NCI-H2029 treated with DMSO at 0.1 percent for 48 hours (cell line): ENCODE measurements at places on chromosomes 4 and X.

- DNase-seq, result no peak
Observed at GRCh38 chr4:38615847-38616246, 48.2 kb upstream of the KLF3 start.

GRCh38 chrX:65610481-65610880, 57.0 kb upstream of the MSN start:
- no peak for DNase-seq

GRCh38 chrX:46258356-46258755, 286.9 kb downstream of the ZNF674 start:
- no peak for DNase-seq

GRCh38 chr4:11748164-11748872, 319.6 kb upstream of the HS3ST1 start:
- DNase-seq, result no peak

DNA sequence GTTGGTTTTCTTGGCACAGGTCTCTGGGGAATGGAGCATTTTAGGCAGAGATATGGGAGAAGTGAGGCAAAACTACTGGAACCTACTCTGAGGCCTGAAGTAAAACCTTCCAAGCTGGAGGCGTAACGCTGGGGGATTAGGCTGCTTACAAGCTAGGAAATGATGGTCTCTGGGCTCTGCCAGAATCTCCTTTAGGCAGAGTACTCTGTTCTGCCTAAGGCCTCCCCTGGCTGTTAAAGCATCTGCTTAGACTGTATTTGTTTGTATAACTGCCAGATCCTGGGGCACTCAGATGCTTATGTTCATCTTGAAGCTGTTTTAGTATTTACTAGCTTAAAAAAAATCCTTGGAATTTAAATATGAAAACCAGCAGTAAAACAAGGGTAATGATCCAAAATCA, 822.2 kb downstream of the RPA4 start:
- no peak for DNase-seq

GRCh38 chrX:103830848-103831247, 1.2 kb downstream of the RAB9B start:
- DNase-seq, result no peak

- no peak for DNase-seq
Observed at GRCh38 chr4:82721819-82722423, 76.7 kb downstream of the SCD5 start.

DNA sequence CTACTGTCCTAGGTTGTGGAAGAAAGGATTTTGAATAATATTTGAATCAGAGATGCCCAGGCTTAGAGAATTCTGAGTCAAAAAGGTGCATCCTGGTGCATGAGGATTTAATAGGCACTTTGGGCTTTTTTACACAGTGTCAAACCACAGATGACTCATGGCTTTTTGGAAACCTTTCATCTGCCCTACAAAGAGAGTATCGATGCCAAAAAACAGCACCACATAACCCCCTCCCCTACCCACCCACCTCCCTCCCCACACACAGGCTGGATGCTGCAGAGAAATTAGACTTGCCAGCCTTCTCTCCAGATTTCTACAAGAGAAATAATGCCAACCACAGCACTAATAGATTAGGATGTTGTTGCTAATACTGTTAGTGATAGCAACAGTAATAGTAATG, 779.3 kb downstream of the NLGN4X start:
- DNase-seq, result no peak

DNA sequence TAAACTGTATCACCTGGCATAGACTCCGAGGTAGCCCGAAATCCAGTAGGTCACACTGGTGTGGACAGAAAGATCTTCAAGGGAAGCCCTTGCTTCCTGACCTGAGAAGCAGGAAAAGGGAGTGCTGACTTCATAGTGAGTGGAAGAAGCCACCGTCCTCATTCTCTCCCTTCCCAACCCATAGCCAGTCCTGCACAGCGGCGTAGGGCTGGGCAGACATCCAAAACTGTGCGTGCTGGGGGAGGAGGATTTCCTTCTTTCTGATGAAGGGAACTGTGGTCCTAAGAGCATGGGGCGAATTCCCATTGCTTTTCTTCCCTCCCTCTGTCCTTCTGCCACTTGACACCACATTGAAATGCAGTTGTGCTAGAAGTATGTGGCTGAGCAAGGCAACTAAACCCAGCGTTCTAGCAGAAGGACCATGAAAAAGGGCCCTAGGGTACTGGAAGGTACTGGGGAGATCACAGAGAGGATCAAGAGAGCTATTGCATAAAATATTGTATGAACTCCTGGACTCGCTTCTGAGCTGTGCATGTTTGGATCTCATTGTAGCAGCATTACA, 66.9 kb downstream of the STOX2 start:
- DNase-seq, result no peak

- DNase-seq, result no peak
Observed at GRCh38 chrX:10049236-10049635, 82.1 kb downstream of the CLDN34 start.

DNA sequence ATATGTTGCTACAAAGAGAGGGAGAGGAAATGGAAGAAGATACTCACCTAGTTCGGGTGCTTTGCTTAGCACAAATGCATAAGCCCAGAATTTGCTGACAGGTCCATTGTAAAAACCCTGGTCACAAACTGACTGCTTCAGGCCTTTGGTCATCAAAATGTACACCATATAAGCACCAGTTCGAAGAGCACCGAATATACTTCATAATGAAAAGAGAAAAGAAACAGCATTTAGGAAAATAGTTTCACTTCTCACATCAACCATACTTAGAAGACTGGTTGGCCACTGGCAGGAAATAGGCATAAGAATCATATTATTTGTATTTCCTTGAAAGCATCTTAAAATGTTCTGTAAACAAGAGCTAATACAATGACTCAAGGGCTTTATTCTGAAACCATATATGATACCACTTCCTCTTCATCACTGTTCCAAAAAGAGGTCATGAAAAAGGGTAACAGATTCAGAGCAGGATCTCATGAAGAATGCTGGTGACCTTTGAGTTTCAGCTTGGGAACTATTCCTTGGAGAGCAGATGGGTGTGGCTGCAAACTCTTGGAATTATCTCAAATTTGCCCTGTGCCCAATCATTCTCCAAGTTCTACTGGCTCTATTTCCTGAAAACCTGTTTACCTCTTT, 138.7 kb downstream of the ELOVL6 start:
- no peak for DNase-seq

DNA sequence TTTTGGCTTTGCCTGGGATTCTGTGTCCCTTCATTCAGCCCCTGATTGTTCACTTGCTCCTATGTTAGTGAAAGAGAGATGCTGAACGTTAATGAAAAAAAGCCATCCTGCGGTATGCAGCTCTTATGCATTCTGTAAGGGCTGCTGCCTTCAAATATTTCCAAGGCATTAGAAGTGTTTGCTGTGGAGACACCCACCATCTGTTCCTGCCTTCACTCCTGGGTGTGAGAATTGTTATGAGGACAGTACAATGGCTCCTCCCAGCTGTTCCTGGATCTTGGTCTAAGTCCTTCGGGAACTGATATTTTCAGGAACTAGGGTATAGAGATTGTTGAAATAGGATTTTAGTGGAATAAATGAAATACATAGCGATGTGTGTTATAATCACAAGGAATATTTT, 427.1 kb upstream of the FAM47C start:
- DNase-seq, result no peak

- no peak for DNase-seq
Observed at GRCh38 chr4:27398631-27399310, 538.1 kb downstream of the STIM2 start.

DNA sequence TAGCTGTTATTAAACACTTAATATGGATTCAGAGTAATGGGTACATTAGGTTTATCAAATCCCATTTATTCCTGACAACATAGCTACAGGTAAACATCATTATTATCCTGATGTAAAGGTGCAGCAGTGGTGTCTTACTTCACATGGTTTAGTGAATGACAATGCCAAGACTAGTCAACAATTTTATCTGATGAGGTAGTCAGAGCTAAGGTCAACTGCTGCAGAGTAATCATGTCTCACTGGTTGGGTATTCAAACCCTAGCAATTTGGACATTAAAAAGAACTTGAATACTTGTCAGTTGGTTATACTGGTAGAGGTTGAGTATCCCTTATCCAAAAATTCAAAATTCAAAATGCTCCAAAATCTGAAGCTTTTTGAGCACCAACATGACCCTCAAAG, 117.6 kb downstream of the MAB21L2 start:
- DNase-seq, result no peak

- DNase-seq, result no peak
Observed at GRCh38 chr4:107125496-107125895, 89.4 kb upstream of the DKK2 start.

DNA sequence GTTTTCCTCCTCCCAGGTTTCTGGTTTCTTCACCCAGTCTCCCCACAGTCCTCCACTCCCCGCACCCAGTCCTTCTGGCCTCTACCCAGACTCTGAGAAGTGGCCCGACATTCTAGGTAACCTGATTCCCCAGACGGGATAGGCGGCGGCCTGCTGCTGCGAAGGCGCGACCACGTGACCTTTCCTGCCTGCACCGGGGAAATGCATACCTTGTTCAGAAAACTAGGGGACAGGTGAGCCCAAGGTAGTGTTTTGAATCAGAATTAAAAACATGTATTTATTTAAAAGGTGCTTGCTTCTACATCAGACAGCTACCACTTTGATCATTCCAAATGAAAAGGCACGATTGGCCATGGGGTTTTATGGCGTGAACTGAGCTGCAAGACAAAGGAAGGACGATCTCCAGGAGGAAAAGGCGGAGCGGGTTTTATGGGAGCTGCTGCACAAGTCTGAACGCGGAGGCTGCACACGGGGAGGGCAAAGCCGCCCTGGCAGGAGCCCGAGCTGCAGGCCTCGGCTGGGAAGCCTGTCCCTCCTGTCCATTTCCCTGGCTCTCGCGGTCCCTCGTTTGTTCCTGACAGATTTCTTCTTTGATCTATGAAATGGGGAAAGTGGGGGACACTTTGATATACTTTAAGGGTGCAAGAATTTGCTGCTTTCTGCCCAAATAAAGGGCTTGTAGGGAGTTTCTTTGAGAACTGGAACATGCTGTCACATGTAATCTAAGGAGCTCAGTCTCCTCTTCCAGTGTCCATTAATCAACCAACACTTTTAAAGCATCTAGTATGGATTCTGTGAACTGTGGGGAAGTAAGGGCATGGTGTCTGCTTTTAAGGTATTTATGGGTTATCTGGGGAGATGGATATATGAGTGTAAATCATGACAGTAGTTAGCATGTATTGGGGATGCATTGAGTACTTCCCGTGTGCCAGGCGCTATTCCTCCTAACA, 150.9 kb downstream of the SPRY1 start:
- peak; percentile 83 for DNase-seq
